ENCODE measurements at places on chromosomes 7 and 10.

DNA sequence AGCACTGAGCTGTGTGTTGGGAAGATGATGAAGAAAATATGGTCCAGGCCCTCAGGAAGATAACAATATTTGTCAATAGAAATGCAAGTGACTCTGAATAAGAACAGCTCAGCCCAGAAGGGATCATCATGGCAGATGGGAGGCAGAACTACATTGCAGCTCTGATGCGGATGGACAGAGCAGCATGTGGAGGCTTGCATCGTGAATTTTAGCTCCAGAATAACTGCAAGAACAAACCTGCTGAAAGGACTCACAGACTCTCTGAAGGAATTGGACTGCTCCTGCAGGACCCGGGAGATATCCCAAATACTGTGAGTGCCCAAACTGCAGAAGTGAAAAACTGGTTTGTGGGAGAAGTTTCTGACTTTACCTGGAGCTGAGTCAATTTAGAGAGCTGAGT is 80.6 kb upstream of the LAMB4 start:
- no peak for DNase-seq

GRCh38 chr10:79068203-79068561 is 584 bp upstream of the ZMIZ1 start:
- DNase-seq, result no peak

DNA sequence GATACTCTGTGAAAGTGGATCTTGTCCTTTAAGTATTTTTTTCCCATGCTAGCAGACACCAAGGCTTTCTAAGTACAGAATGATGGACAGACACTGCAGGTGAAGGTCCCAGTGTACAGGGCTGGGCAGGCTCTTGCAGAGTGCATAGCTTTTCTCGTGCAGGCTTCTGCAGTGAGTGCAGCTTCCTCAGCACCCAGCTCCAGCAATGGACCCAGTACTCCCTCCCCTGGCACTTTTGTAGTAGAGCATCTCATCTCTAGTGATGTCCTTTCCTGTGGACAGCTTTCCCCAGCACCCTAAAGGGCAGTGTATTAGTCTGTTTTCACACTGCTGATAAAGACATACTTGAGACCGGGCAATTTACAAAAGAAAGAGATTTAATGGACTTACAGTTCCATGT is 104.3 kb downstream of the CUL2 start:
- no peak for DNase-seq

- DNase-seq, result no peak
Measured at GRCh38 chr7:27189997-27190748, 5.1 kb upstream of the HOXA11 start.

- no peak for DNase-seq
Measured at GRCh38 chr7:130134106-130134636, 63.8 kb downstream of the KLHDC10 start.

- no peak for DNase-seq
Measured at GRCh38 chr7:88184848-88185304, 35.0 kb downstream of the SRI start.

DNA sequence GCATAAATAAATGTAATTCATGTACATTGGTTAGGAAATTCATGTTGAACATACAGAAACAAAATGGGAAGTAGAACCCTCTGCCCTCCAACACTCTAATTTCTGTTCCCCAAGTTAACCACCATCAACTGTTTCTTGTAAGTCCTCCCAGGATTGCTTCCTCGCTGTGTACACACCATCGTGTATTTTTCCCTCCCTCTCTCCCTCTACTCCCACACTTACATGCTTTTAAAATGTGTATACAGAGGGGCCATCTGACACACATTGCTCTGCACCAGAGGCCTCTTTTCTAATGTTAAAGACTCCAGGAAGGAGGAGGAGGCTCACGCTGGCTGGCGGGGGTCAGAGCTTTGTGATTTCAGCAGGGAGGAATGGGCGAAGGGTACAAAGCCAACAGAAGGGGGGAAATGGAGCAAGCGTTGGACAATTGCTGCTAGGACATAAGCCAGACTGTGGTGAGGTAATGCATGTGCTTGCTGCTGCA is 1.9 kb upstream of the EPHA1 start:
- no peak for DNase-seq

- no peak for DNase-seq
Measured at GRCh38 chr10:110410329-110411046, 87.2 kb upstream of the DUSP5 start.

DNA sequence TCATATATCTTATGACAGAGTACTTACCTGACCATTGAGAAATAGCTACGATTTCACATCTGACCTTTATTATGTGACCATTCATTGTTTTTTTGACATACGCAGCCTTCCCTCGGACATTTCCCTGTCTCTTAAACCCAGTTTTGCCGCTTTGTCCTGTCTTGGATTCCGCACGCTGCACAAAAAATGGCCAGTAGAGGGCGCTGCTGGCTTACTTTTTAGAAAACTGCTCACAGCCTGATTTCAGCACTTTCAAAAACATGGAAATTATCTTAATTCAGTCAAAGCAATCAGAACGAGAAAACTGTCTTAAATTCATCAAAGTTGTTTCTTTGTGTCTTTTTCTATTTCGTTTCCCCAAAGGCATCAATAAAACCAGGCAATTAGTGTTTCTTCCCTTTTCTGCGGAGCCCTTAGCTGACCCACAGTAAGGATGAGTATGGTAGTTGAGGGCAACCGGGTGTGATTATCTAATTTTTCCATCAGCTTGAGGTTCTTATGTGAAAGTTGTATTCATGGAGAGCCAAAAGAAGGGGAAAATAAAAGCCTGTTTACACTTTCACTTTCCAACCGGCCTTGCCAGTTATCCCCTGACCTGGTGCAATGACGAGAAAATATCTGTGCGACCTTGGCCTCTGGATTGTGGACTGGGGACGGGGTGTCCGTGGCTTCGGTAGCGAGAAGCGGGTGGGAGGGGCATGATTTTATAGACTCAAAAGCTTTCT is 144.4 kb downstream of the DYNC1I1 start:
- peak; percentile 83 for DNase-seq

DNA sequence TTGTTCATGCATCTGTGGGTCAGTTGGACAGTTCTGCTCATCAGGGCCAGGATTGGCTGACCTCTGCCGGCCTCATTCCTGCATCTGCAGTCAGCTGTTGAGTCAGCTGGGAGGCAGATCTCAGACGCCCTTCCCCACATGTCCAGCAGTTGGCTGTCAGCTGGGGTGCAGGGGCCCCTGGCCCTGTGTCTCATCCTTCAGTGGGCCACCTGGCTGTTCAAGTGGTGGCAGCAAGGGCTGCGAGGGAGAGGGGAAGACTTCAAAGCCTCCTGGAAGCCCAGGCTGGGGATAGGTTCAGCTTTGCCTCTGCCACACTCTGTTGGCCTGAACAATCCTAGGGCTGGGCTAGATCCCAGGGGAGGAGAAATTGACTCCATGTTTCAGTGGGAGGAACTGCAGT is 33.2 kb downstream of the TACR2 start:
- DNase-seq, result no peak

DNA sequence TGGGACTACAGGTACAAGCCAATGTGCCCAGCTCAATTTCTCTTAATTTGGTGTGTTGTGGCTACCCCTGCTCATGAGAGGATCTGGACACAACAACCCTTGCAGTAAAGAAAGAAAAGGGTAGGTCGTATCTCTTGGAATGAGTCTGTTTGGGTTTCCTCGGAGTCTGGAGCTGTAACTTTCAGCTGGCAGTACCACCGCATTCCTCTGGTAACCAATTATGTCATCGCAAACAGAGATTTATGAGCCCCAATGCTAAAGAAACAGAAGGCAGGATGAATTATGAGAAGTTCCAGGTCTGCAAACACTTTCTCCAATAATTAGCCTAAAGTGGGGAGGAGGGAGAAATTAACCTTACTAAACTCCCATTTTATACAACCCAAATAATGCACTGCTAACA is 186.6 kb upstream of the NRP1 start:
- no peak for DNase-seq

GRCh38 chr7:3683546-3684539 is 382.8 kb downstream of the SDK1 start:
- DNase-seq, result no peak

GRCh38 chr10:107477266-107477665 is 312.8 kb upstream of the SORCS1 start:
- no peak for DNase-seq

DNA sequence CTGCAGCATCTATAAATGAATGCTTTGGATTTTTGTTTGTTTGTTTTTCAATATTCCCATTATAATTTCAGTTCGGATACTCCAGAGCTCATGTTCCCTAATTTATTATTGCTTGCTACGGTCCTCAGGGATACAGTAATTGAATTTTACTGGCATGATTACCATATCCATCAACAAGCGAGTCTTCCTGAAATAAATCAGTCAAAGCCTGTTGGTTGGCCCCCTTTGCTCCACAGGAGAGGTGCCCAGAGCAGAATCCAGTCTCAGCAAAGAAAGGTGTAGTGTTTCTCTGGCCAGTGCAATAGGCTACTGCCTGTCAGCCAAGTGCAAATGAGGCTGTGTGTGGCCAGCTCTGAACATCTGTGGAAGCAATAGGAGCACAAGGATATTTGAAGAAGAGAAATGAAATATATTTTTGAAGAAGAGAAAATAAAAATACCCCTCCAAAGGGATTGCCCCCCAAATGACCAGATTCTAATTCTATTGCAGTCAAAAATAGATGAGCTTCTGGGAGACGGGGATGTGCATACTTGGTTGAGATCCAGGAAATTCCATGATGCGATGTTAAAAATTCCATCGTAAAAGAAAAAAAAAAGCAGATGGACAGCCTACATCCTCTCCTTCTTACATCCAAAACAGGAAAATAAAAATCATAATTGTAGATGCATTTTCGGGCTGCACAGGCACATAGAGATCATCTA is 18.1 kb downstream of the TRIL start:
- DNase-seq, result no peak

GRCh38 chr7:157431951-157432540 is 95.2 kb downstream of the DNAJB6 start:
- no peak for DNase-seq

- no peak for DNase-seq
Measured at GRCh38 chr7:28217143-28217542, 36.5 kb upstream of the JAZF1 start.

DNA sequence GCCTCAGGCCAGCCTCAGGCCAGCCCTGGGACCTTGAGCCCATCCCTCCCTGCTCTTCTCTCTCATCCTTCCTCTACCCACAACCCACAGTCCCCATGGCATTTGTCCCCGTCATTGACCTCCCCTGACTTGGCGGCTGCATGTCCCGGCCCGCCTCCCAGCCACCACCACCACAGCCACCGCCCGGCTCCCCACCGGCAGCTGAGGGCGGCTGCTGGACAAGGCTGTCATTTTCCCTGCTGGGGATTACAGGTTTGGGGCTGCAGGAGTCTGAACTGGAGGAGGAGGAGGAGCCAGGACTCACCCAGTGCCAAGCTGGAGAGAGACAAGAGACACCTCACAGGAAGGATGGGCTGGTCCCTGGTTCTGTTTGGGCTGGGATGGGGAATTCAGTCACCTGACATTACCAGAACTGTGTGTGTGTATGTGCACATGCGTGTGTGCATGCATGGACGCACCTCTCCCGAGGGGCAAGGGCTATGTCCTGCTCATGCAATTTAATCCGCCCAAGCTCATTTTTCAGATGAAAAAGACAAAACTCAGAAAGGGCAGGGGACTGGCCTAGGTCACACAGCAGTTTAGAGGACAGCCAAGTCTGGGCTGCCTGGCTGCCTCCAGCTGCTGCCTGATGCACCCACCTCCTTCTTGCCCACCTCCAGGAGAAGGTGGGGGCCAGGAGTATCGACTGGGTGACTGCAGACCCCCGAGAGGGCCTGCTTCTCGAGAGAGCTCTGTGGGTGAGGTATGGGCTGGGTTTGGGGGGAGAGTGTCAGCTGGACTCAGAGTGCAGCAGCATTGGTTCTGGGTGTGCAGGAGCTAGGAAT is 113.1 kb downstream of the ZMIZ1 start:
- DNase-seq, result no peak

DNA sequence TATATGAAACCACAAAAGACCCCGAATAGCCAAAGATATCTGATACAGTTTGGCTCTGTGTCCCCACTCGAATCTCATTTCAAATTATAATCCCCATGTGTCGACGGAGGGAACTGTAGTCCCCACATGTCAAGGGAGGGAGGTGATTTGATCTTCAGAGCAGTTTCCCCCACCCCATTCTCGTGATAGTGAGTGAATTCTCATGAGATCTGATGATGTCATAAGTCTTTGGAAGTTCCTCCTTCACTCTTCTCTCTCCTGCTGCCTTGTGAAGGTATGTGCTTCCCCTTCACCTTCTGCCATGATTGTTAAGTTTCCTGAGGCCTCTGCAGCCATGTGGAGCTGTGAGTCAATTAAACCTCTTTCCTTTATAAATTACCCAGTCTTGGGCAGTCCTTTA is 13.0 kb downstream of the ELAPOR2 start:
- no peak for DNase-seq

DNA sequence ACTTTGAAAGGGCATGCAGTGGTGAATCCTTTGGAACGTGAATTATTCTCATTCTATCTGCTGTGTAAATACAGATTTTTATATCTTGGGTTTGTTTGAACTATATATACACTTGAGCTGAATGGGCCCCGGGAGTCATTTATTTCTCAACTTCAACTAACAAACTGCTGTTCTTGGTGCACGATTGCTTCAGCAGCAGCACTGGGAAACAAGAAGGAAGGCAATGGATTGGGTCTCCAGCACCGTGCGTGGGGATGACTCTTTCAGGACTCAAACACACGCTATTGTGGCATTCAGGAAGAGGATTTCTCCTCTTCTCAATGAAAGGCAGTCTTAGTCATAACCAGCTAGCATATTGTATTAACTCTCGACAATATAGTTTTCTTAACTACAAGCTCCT is 226.0 kb upstream of the NFE2L3 start:
- DNase-seq, result no peak

DNA sequence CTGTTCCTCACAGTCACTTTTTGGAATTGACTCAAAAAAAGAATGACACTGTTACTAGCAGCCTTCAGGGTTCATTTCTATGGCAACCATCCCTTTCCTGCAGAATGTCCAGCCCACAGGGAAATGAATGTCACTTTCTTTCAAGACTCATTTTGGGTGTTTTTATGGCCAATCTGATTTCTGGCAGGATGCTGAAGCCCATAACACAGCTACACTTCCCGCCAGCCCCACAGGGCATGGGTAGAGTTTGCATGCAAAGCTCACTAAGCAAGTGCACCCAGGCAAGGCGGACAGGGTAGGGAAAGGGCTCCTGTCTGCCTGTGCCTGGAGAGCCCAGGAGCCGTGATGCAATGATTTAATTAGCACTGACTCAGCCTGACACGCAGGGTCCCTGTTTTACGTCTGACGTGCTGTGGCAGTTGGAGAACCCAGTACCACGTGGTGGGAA is 26.1 kb upstream of the GPAM start:
- DNase-seq, result no peak

GRCh38 chr7:117036836-117037235 is 83.5 kb downstream of the ST7 start:
- no peak for DNase-seq

GRCh38 chr10:22658745-22659410 is 55.5 kb downstream of the PIP4K2A start:
- no peak for DNase-seq
